Stimulated activated CD4-positive, alpha-beta T cell treated with anti-CD3 and anti-CD28 coated beads, Interleukin-15, amount 100 ng/mL, for 1 hour (primary cell): ENCODE measurements at places on chromosomes 1 and 21.
A peak's percentile ranks its signal among the peaks of the same experiment; 100 is the strongest.

DNA sequence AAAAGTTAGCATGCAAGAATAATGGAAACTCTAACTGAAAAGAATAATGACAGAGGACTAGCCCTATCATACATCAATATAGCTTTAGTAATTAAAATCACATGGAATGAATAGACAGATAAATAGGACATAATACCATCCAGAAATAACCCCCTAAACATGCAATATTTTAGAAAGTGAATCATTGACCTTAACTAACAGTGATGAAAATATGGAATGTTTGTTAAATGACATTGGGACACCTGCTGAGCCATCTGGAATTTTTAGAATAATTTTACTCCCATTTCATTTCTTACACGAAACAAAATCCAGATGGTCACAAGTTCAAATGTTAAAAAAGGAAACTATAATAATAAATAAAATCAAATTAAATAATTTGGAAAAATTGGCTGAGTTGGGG, 53.1 kb upstream of the FMO3 start:
- DNase-seq = no peak

- DNase-seq = no peak
Measured at GRCh38 chr21:15274701-15275485, 210.1 kb upstream of the NRIP1 start.

GRCh38 chr1:38577385-38577784, 282.2 kb downstream of the RRAGC start:
- no peak for DNase-seq

DNA sequence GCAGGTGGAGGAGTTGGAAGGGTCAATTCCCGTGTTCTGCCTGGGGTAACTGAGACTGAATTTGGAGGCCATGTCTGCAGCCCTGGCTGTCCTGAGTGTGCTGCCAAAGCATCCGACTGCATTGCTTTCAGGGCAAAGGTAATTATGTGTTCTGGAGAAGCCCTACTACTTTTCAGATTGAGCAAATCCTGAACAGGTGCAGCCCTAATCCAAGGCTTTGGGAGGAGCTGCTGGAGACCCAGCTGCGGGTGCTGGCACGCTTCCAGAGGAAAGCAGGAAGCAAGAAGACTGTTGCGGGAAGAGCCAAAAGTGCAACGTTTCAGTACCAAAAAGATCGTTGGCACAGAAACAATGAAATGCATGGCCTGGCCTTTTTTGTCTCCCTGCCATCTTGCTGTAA, 73.7 kb upstream of the NRIP1 start:
- no peak for DNase-seq

- DNase-seq = no peak
Measured at GRCh38 chr1:41101950-41102607, 80.6 kb upstream of the SLFNL1 start.

- DNase-seq = no peak
Measured at GRCh38 chr1:4770713-4771112, 116.3 kb downstream of the AJAP1 start.

GRCh38 chr1:33256471-33257206, at the start of gene ZNF362:
TSS of gene ZNF362 (plus strand) at chr1:33256492. CDS start at chr1:33270575, 14,083 bp downstream.
- peak; percentile 59 for DNase-seq

- DNase-seq = no peak
Measured at GRCh38 chr1:193799948-193800690, 613.7 kb upstream of the B3GALT2 start.

DNA sequence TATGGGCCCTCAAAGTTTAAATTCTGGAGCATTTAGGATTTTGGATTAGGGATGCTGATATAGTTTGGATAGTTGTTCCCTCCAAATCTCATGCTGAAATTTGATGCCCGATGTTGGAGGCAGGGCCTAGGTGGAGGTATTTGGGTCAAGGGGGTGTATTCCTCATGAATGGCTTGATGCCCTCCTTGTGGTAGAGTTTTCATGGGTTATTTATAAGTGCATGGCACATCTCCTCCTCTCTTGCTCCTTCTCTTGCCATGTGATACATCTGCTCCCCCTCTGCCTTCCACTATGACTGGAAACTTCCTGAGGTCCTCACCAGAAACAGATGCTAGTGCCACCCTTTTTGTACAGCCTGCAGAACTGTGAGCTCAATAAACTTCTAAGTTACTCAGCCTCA, 17.5 kb upstream of the NKAIN1 start:
- DNase-seq = no peak

- DNase-seq = no peak
Measured at GRCh38 chr1:7363450-7363849, 407.6 kb upstream of the VAMP3 start.

GRCh38 chr1:56340977-56341376, 238.4 kb downstream of the PLPP3 start:
- DNase-seq = no peak

GRCh38 chr1:19688041-19688842, 23.6 kb downstream of the HTR6 start:
- no peak for DNase-seq

GRCh38 chr1:61344696-61345095, 262.3 kb downstream of the NFIA start:
- no peak for DNase-seq

DNA sequence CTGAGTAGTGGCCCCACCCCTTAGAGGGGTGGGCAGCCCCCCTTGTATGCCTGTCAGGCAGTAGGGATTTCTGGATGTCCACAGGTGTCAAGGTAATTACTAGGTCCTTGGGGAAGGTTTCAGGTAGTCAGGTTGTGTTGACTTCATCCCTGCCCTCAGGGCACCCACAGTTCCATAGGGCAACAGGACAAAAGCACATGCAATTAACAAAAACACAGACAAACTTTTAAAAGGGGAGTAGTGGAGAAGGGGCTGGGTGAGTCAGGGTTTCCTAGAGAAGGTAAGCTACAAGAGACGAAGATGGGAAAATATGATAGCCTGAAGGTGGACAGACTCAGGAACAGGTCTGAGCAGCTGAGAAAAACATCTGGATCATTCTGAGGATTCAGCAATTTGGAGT, 14.1 kb downstream of the KRTCAP2 start:
- DNase-seq = no peak

GRCh38 chr1:100414693-100415497, 62.6 kb downstream of the CDC14A start:
- DNase-seq = no peak

DNA sequence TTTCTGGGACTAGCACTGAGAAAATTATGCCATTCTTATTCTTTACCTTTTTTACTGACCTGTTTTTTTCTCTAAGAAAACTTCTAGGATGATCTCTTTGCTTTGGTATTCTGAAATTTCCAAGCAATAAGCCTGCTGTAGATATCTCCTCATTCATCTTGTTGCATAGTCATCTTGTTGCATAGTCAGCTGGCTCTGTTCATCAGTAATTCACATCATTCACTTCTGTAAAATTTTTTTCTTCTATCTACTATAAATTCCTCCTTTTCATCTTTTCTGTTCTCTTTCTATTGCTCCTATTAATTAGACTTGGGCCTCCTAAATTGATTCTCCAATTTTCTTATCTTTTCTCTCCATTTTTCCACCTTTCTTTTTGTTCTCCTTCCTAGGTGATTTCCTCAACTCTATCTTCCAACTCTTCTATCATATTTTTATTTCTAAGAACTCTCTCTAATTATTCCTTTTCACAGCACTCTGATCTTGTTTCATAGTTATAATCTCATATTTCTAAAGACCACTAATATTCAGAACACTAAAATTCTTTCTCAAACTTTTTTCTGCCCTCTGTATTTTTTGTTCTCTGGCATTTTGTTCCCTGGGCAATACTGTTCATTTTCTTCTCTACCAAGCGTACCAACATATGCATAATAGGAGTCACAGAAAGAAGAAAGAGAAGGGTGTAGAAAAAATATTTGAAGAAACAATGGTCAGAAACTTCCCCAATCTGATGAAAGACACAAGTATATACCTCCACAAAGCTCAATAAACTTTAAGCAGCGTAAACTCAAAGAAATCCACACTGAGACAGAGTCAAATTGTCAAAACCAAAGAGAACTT, 17.7 kb downstream of the TUT4 start:
- DNase-seq = no peak

- no peak for DNase-seq
Measured at GRCh38 chr1:172450524-172450885, 6.6 kb upstream of the PIGC start.

GRCh38 chr1:1181938-1182410, 8.3 kb downstream of the TTLL10 start:
- no peak for DNase-seq

DNA sequence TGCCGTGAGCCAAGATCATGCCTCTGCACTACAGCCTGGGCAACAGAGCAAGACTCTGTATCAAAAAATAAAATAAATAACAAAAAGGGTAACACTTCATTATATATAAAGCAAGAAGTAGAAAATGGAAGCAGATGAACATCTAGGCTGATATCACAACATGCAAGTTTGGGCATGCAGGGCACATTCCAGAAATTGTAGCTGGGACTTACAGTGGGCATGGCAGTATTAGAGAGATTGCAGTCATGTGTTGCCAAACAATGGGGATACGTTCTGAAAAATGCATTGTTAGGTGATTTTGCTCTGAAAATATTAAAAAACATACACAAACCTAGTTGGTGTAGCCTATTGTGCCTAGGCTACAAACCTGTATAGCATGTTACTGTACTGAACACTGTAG, 441.0 kb upstream of the PRMT6 start:
- DNase-seq = no peak

DNA sequence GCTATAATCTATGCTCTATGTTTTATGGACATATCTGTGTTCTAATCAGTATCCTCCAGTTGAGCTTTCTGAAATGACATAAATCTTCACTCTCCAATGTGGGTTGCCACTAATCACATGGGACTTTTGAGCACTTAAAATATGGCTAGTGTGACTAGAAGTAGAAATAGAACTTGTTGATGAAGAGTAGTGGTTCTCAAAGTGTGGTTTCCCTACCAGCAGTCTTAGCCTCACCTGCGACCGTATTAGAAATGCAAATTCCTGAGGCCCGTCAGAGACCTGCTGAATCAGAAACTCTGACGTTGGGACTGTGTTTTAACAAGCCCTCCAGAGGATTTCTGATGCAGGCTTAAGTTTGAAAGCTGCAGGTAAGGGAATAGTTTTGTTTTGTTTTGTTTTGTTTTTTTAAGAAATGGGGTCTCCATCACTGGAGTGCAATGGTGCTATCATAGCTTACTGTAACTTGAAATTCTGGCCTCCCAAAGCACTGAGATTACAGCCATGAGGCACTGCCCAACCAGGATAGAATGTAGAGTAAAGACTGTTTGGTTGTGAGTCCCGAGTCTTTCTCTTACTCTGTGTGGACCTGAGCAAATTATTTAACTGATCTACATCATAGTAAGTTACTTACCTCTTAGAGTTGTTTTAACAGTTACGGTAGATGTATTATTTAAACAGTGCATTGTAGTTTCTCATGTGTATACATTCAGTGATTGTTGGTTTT, 21.7 kb downstream of the GLRX2 start:
- no peak for DNase-seq

DNA sequence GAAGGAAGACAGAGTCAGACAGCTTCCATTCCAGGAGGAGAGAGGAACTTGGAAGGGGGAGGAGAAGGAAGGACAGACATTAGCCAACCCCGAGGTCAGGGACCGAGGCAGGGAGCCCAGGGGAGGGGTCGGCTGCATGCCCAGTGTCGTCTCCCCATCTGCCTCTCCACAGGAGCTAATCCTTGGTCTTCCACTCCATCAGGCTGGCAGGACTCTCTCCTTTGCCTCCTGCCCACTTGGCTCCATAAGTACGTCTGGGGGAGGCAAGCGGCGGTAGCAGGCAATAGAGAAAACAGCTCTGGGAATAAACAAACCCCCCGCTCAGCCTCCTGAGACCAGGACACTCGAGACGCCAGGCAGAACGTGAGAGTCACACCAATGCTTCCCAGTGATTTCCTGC, 71.3 kb downstream of the GRIK3 start:
- DNase-seq = no peak

GRCh38 chr1:206760590-206760989, 10.0 kb upstream of the IL19 start:
- DNase-seq = no peak

DNA sequence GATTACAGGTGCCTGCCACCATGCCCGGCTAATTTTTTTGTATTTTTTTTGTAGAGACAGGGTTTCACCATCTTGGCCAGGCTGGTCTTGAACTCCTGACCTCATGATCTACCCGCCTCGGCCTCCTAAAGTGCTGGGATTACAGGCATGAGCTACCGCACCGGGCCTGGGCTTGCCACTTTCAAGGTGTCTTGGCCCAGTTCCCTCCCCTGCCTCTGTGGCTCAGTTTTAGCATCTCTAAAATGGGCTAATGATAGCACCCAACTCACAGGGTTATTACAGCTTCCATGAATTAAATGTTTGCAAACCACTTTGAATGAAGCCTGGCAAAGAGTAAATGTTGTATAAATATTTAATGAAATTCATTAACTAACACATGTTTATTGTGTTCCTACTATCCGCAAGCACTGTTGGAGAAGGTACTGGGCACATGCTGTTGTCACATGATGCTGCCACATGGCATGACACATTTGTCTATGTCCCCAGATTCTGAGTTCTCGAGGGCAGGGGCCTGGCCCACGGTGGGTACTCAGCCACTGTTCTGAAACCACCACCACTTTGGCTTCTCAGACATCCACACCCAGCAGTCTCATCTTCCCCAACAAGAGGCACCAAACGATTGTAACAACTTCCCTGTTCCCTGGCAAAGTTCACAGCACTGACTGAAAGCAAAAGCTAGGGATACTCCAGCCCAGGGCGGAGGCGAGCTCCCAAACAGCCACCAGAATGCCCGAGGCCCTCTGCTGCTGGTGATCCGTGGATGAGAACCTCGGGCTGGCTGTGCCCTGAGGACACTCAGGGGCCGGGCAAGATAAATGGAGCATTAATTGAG, 9.7 kb downstream of the IFFO2 start:
- DNase-seq = no peak

GRCh38 chr21:42526379-42526727, 12.7 kb downstream of the SLC37A1 start:
- DNase-seq = no peak

GRCh38 chr1:21663951-21664805, 5.0 kb downstream of the RAP1GAP start:
- no peak for DNase-seq

GRCh38 chr1:62444701-62445100, 7.9 kb downstream of the USP1 start:
- no peak for DNase-seq

DNA sequence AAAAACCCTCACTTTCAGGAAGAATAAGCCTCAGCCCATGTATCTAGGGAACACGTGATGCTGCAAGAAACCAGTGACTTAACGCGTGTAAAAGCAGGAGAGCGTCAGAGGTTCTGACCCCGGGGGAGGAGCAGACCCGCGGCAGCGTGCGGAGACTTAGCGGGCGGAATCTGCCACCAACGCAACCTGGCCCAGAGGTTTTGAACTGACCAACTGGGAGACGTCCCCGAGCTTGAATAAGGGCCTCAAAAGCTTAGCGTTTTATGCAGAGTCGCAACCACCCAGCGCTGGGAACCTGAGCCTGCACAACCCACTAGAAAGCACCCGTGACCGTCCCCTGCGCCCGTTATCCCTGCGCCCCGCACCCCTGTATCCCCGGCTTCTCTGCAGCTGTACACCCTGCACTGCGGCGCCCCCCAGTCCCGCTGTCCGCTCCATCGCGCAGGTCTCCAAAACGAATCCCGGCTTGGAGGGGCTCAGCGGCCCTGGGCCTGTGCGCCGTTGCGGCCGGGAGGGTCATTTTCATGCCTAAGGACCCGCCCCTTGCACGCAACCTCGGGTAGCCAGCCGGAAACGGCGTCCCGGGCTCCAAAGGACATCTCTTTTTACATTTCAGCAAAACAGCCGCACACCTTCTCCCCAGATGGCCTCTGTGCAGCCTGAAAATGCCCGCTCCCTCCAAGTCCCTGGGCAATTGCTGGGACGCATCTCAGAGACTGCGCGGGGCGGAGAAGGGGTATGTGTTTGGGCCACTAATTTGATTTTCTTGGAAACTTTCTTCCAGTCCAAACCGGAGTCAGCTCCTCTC, 29.4 kb upstream of the TRIM17 start:
- no peak for DNase-seq
